Stimulated activated CD8-positive, alpha-beta memory T cell treated with anti-CD3 and anti-CD28 coated beads, Interleukin-2, amount 100 ng/mL, for 1 hour (primary cell): ENCODE measurements at places on chromosomes 13 and 19.

- no peak for DNase-seq
Measured at GRCh38 chr19:41745756-41746155, 9.6 kb upstream of the CEACAM6 start.

DNA sequence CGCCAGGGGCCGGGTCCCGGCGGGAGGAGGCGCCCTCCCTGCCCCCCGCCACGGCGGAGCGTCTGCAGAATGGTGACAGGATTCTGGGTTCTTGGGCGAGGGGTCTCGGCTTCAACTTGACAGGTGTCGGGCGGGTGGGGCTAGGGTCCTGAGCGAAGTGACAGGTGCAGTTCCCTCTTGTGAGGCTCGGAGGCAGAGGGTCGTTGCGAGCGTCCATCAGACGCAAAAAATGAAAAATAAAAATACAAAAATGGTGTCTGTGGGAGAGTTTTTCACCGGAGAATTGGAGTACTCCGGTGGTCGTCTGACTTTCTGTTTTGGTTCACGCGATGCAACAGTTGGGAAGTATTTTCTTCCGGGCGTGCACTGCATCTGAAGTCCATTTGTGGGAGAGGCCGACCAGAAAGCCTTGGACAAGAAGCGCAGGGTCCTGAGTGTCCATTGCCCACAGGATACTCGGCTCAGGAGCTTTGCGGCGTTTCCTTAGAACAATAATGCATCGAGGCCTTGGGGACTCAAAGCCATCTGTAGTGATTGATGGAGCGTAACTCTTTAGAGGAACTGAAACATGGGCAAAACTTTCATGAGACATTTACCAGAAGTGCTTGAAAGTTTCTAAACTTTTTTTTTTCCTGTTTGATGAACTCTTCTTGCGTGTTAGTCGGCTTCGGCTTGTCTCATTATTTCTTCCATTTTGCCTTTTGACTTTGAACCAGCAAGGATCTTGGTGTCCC is 759 bp downstream of the RB1 start:
- DNase-seq: no peak

GRCh38 chr13:31048521-31048920 is 113.2 kb downstream of the HSPH1 start:
- no peak for DNase-seq

GRCh38 chr13:24097064-24097463 is 63.5 kb upstream of the SPATA13 start:
- DNase-seq: no peak

- peak; percentile 18 for DNase-seq
Measured at GRCh38 chr19:45152504-45153338, 8.1 kb downstream of the NKPD1 start.

DNA sequence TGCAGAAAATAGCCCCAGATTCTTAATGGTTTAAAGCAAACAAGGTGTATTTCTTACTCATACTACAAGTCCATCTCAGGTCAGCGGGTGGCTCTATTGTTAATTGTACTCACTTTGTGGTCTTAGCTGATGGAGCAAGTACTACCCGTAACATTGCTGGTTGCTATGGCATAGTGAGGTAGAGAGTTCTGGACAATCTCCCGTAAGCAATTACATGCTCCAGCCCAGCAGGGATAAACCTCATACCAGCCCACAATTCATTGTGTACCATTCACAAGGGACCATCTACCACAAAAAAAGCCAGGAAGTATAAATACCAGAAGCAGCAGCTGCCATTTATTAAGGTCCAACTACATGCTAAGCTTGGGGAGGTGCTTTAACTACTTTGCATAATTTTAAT is 167.1 kb downstream of the PCDH9 start:
- DNase-seq: no peak

- DNase-seq: no peak
Measured at GRCh38 chr19:48741129-48741999, 954 bp upstream of the RASIP1 start.

DNA sequence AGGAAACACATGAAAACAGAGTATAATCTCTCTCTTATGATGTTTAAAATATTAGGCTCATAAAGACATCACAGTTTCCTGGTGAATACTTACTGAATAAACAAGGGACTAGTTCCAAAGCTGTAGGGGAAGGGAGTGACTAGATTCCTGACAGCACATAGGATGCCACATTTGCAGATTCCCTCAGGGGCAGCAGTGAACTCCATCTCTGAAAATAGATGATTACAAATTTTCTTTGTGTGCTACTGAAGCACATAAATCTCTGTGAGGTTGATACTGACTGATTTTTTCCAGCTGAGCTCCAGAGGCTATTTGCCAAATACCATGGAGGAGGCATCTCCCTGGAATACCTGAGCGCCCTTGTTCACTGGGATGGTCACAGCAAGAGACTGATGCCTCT is 77.3 kb downstream of the FGF9 start:
- no peak for DNase-seq

DNA sequence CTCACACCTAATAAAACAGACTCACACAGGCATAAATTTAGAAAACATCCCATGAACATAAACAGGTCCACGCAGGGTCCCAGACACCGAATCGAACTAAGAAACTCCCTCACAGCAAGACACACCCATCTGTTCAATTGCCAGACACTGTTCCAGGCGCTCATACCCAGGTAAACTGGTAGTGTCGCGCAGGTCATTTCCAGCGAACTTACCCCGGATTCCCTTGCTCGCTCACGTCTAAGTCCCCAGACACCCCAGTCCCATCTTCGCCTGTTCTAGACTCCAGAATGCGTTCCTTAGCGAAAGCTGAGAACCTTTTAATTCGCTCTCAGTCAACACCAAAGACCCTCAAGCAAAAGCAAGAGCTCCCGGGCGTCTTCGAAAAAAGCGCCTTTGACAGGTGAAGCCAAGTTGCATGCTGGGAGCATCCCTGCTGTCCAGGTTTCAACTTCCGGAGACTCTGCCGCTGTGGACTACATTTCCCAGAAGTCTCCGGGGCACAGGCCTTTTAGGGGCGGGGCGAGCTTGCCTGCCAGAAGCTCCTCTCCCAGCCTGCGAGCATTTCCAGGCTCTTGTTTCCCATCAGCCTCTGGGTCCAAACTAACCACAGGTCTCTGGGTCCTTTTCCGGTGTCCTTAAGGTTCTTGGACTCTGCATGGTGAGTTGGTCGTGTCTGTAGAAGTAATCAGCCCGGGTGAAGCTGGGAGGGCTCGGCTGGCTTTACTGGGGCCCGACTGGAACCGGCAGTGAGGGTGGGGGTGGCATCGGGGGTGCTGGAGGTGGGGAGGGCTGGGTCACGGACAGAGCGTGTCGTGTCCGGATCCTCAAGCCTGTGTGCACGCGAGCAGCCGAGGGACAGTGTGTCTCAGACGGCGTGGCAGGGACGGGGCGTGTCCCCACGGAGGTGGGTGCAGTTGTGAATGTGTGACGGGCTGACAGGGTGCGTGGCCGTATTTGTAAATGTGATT is at the start of gene ZNF283:
Gene ZNF283, plus strand, starts transcription at position 535 of the 968 bp plus-strand sequence. CDS start 6,184 bp downstream, outside the sequence.
- peak; percentile 67 for DNase-seq

GRCh38 chr13:28357911-28358433 is 137.0 kb downstream of the FLT1 start:
- no peak for DNase-seq

DNA sequence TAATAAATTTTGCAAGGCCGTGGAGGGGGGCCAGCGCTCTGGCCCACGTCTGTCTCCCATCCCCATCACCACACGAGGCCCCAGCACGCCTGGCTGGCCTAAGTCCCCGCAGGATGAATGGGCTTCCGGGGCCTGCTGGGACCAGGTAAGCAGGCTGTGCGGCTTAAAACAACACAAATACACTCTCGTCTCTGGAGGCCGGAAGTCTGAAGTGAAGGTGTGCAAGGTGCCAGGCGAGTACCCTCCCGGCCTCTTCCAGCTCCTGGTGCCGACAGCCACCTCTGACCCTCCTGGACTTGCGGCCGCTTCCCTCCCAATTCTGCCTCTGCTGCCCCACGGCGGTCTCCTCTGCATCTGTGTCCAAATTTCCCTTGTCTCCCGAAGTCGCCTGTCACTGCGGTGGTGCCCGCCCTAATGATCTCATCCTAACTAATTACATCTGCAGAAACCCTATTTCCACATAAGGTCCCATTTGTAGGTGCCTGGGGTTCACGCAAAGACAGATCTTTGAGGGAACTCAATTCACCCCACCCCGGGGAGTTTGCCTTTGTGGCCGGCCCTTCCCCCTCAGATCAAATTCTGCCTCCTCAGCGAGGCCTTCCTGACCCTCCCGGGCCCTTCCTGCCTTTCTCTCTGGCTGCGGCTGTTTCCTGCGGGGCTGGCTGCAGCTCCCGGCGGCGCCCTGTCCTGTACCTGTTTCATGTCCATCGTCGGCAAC is 8.1 kb upstream of the PTBP1 start:
- DNase-seq: no peak

DNA sequence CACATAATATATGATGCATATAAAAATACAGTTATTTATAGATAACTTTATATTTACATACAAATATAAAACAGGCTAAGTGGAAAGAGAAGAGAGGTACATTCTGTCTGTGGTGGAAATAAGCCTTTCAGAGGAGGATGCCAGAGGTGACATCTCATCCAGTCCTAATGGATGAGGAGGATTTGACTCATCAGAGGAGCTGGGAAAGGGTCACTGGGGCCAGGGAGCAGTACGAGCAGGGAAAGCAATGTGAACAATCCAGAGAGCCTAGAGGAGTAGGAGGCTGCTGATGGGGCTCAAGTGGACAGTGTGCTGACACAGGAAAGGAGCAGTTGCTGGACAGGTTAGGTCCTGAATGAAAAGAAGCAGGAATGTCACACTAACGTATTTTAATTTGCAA is 18.6 kb downstream of the NALCN start:
- no peak for DNase-seq

DNA sequence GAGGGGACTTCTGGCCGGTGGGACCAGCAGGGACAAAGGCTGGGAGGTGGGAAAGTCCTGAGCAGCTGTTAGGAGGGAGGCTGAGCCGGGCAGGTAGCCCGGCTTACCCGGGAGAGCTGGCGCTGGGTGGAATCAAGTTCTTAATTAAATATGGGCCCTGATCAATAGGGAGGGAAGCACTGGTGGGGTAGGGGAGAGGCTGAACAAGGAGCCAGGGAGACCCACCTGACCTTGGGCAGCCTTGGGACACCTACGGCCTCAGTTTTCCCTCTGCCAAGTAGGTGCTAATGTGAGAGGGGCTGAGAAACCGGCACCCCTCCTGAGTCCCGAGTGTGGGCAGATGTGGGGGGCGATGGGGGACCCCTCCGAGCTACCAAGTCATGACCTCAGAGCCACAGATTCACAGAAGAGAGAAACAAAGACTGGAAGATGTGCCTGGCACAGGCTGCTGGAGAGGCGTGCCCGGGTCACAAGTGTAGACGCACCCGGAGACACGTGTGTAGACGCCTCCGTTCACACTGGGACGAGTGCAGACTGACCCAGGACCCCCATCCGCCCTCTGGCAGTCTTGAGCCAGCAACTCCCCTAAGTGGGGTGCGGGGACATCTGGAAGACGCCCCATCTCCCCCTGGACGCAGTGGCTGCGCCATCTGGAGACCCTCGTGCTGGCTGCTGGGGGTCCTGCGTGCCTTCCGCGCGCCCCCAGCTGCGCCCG is 8.4 kb downstream of the ONECUT3 start:
- DNase-seq: no peak

DNA sequence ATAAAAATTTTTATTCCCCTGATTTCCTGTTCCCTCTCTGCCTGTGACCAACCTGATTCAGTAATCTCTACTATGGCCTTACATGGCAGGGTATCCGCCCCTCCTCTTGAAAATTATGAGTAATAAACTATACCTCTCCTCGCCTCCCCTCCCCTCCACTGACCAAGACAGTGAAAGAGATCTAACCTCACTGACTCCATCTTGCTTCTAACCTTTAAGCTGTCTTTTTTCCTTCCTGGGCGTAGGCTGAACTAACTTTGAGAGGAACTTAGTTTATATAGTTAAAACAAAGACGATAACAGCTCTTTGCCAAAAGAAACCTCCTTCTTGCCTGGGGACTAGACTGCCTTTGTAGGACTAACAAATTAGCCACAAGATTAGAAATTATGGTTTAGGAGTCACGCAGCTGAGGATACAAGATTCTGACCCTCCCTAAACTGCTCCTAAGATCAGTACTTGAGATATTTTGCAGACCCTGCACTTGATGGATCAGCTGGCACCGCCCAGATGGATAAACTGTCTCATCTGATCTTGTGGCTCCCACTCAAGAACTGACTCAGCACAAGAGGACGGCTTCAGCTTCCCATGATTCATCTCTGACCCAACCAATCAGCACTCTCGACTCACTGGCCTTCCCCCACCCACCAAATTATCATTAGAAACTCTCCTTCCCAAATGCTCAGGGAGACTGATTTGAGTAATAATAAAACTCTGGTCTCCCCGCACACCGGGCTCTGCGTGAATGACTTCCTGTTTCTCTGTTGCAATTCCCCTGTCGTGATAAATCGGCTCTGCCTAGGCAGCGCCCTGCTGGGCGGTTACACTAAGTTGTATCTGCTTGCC is 187.1 kb downstream of the TDRD3 start:
- DNase-seq: no peak

- DNase-seq: no peak
Measured at GRCh38 chr13:113451951-113452421, 1.3 kb downstream of the ADPRHL1 start.

GRCh38 chr13:23811366-23812062 is 77.7 kb downstream of the MIPEP start:
- DNase-seq: no peak

- no peak for DNase-seq
Measured at GRCh38 chr19:55345818-55346724, 6.4 kb downstream of the KMT5C start.

GRCh38 chr19:5996623-5997320 is 18.8 kb upstream of the RANBP3 start:
- no peak for DNase-seq

DNA sequence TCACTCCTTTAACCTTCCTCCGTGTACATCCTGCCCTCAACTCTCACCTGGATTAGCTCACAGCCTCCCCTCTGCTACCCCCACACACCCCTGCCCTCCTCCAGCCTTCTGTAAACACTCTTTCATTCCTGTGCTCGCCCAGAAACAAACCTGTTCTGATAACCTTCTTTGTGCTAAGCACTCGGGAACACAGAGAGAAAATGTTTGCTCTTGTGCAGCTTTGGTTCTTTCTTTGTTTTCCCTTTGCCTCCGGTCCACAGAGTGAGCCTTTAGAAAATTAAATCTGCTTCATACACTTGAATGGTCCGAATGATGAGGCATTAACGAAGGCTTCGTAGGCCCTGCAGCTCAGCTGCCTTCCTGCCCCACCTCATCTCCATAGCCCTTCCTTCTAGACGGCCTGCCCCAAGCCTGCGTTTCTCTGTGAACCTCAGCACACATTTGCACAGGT is 6.6 kb upstream of the ZDHHC20 start:
- DNase-seq: no peak

GRCh38 chr13:46885018-46885417 is 11.8 kb downstream of the HTR2A start:
- DNase-seq: no peak

GRCh38 chr13:80931766-80932165 is 590.8 kb upstream of the SPRY2 start:
- no peak for DNase-seq

GRCh38 chr13:41065078-41065477 is 3.8 kb downstream of the WBP4 start:
- no peak for DNase-seq

GRCh38 chr19:10299545-10300458 is 9.8 kb downstream of the ZGLP1 start:
- DNase-seq: no peak

GRCh38 chr13:103431856-103432255 is 365.6 kb upstream of the SLC10A2 start:
- no peak for DNase-seq
